ENCODE measurements at places on chromosomes 12 and 14. TPM values are rescaled to one million over a fixed set of nuclear protein-coding genes. Genes with fewer than 3 reads are reported as not detected.
A peak's percentile ranks its signal among the peaks of the same experiment; 100 is the strongest.

DNA sequence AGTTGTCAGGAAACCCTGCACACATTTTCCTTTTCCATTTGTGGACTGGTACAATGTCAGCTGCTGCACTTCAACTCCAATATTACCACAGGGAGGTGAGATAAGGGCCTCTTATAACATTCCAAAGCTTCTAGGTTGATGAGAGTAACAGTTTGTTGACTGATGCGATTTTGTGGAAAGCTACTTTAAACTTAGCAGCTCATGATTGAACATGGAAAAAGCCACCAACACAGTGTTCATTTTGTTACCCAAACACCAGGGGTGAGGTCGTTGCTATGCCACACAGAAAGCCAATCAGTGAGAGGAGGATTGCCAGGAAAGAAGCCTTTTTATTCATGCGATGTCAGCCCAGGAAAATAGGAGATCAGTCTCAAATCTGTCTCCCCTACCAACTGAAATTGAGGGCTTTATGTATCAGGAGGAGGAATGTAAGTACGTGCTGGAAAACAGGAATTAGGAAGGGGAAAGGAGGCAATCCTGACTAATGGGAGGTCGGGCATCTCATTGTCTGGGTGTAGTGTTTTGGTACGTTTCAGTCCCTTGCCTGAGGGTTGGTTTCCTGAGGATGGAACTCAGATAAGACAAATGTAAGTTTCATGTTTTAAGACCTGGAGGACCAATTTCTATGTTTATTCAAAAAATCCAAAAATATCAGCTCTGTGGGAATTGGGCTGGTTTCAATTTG lies 92.7 kb upstream of the PLEKHA5 start:
- no peak for DNase-seq

GRCh38 chr14:91225025-91225424 lies 19.5 kb downstream of the GPR68 start:
- no peak for DNase-seq

DNA sequence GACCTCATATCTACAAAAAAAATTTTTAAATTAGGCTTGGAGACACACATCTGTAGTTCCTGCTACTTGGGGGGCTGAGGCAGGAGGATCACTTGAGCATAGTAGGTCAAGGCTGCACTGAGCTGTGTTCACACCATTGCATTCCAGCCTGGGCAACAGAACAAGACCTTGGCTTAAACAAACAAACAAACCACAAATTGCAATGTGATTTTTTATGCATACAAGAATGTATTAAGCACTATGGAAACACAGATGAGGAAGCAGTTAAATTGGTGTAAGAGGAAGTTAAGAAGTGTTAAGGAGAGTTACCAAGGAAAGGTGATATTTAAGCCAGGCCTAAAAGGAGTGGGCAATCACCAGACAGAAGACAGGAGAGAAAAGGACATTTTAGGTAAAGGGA lies 83.6 kb upstream of the HECTD1 start:
- DNase-seq = no peak

DNA sequence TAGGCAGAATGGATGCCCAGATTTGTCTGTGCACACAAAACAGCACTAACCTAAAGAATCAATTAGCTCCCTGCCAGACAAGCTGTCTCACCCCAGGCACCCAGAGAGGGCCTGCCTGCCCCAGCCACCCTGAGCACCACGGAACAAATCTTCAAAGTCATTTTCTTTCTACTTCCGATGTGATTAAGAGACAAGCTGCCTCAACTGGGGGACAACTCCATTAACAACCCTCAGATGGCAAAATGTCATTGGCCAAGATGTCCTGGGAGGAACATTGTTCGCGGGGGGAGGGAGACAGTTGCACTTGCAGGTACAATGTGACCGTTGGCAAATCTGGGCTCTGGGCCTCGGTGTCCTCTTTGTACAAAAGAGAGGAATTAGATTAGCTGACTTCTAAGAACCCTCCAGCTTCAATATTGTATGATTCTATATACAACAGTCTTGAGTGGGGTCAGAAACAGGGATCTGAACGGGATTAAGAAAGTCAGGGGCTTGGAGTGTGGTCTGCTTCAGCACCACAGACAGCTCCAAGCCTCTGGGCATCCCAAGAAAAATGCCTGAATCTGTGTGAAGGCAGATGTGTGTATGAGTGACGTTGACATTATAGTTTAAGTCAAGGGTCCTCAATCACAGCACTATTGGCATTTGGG lies 42.8 kb upstream of the CMKLR1 start:
- no peak for DNase-seq

DNA sequence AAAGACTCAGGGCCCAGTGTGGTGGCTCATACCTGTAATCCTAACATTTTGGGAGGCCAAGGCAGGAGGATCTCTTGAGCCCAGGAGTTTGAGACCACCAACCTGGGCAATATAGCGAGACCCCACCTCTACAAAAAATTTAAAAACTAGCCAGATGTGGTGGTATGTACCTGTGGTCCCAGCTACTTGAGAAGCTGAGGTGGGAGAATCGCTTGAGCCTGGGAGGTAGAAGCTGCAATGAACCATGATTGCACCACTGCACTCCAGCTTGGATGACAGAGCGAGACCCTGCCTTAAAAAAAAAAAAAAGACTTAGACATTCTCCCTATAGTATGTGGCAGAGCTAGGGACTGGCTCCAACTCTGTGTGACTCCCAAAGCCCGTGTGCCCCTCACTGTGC lies 2.9 kb downstream of the UBE3B start:
- DNase-seq = no peak

GRCh38 chr12:14239350-14239934 lies 126.0 kb upstream of the ATF7IP start:
- peak; percentile 41 for DNase-seq

GRCh38 chr14:89719366-89720075 lies 235.0 kb downstream of the EFCAB11 start:
- DNase-seq = no peak

Gene DBX2
- not detected for total RNA-seq

Gene SDR9C7
- not detected for total RNA-seq

Gene POLE
- total RNA-seq = 176 TPM

Gene RNASE4
- 0.92 TPM for total RNA-seq

Gene RFX4
- not detected for total RNA-seq
